ENCODE measurements at places on chromosomes 5 and 9. TPM values are rescaled to one million over a fixed set of nuclear protein-coding genes. Genes with fewer than 3 reads are reported as not detected.

CRB2 gene
- 0.93 TPM for total RNA-seq

PCDHB10 gene
- 2.1 TPM for total RNA-seq

ZSWIM6 gene
- 15.7 TPM for total RNA-seq

BHMT gene
- not detected for total RNA-seq

PCDHGA3 gene
- total RNA-seq = 1.7 TPM

SPINK9 gene
- total RNA-seq = not detected

ANKDD1B gene
- total RNA-seq = 3.7 TPM

PRUNE2 gene
- 7.4 TPM for total RNA-seq

PCDHGA9 gene
- 5.4 TPM for total RNA-seq

ZNF454 gene
- 3.1 TPM for total RNA-seq

WNT8A gene
- total RNA-seq = not detected

GARIN3 gene
- not detected for total RNA-seq

GNA14 gene
- 15.7 TPM for total RNA-seq

GNPDA1 gene
- total RNA-seq = 36.2 TPM

CCL28 gene
- 7.7 TPM for total RNA-seq

C9orf153 gene
- 0.23 TPM for total RNA-seq

TICAM2 gene
- 6.9 TPM for total RNA-seq

CARD9 gene
- total RNA-seq = 10.0 TPM

SLC34A1 gene
- not detected for total RNA-seq

Measured in upper lobe of right lung (tissue), 1 donor.